Right kidney (tissue), 9 donors: ENCODE measurements at places on chromosomes 7 and 10.

GRCh38 chr7:47087866-47088265 is 494.0 kb downstream of the TNS3 start:
- no peak for DNase-seq

- peak; percentile 63 for DNase-seq
These were observed 64.6 kb downstream of the WDR37 start for GRCh38 chr10:1120801-1121211.

DNA sequence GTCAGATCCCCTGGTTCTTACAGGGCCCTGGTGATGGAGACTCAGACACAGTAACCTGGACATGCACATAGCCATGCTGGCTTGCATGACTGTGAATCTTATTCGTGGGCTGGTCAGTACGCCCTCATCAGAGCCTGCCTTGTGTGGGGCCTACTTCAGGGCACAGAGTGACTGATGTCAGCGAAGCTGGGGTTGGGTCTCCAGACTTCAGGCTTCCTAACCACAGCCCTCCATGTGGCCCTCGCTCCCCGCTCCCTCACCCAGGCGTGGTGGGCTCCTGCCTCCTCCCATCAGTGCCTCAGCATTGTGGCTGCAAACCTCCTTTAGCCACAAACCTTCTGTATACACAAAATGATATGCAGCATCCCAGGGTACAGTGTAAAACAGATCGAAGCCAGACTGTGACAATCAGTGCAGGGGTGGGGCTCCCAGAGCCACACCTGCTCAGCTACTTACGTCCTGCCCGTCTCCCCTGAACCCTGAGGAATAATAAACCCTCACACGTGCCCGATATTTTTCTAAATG is 7.1 kb upstream of the C10orf105 start:
- no peak for DNase-seq

GRCh38 chr10:126405239-126405775 is 17.0 kb upstream of the ADAM12 start:
- no peak for DNase-seq

- DNase-seq, result no peak
These were observed 4.4 kb upstream of the RBM33 start for GRCh38 chr7:155639958-155640520.

GRCh38 chr10:19862811-19863515 is 46.7 kb downstream of the PLXDC2 start:
- no peak for DNase-seq

GRCh38 chr10:107133656-107134055 is 30.9 kb downstream of the SORCS1 start:
- no peak for DNase-seq

- DNase-seq, result no peak
These were observed 15.5 kb downstream of the ZNF487 start for GRCh38 chr10:43452356-43452914.

GRCh38 chr7:7803715-7804178 is 85.3 kb upstream of the RPA3 start:
- no peak for DNase-seq

GRCh38 chr7:123871998-123872867 is 27.3 kb downstream of the HYAL4 start:
- DNase-seq, result no peak

- DNase-seq, result no peak
These were observed 120.6 kb downstream of the NEBL start for GRCh38 chr10:20776384-20777118.

DNA sequence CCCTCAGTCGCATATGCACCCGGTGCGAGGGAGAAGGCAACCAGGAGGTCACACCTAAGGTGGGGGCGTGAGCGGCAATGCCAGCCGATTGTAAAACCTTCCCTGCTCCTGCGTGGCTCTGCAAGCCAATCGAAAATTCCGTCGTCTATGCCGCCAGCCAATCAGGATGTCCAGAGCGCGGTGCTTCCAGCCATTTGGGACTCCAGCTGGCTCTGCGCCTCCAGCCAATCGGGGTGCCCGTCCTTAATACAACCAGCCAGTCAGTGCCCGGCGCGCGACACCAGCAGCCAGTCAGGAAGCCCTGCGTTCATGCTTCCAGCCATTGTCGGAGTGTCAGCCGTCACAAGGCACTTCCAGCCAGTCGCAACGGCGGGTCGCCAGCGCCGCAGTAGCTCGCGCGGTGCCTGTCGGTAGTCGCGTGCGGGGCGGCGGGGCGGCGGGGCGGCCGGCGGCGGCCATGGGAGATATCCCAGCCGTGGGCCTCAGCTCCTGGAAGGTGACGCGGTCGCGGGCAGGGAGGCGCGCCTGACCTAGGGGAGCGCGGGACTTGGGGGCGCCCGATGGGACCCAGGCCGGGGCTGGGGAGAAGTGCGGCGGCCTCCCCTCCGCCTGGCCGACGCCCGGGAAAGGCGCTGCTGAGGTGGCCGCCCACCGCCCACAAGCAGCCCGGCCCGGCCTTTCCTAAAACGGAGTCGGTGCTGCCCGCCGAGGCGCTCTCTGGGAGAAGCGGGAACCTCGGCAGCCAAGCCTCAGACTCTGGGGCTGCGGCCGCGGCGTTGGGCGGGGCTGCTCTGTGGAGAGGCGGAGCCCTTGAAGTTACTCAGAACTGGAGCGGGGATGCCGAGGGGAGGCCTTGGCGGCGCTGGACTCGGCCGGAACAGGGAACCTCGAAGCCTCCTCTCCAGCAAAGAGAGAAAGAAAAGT is at the start of gene AKR1E2:
AKR1E2 (plus strand) TSS at position 340 of the 924 bp plus-strand sequence; CDS start at position 458, 118 bp downstream.
- peak; percentile 89 for DNase-seq

DNA sequence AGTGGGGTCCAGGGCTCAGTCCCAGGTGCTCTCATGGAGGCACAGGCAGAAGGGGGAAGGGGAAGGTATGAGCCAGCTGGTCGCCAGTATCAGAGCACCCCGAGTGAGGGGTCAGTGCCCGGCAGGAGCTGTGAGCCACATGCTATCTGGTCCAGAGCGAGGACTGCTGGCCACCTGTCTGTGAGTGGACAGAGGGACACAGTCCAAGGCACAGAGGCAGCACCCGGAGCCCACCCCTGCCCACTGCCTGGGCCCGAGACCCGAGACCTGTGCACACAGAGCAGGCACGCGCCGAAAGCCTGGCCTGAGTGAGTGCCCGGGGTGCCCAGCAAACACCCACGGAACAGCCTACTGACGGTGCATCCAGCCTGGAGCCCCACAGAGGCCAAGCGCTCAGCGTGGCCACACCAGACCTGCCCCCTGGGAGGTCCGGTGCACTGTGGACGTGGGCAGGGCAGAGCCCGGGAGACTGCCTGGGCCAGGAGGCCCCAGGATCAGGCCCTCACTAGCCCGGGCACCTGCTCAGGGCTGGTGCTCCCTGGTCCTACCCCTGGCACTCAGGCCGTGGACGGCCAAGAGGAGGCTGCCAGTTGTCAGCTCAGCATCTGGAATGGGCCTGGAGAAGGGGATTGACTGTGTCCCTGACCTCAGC is 29.4 kb downstream of the ADGRA1 start:
- DNase-seq, result no peak

DNA sequence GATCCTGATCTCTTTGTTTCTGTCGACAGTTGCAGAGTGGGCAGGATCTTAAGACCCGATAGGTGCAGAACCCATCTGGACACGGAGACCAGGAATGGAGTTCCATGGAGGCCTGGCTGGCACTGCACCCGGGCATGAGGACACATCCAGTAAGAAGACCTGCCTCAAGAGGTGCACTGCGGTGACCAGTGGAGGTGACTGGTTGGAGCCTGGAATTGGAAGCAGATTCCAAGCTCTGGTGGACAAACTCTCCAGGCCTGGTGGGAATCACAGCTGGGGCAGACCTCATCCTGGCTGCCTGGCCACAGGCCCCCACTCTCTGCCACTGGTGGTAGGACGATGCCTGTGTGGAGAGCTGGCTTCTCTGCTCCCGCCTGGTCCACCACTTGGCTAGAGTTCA is 31.0 kb downstream of the ZNF775 start:
- no peak for DNase-seq

DNA sequence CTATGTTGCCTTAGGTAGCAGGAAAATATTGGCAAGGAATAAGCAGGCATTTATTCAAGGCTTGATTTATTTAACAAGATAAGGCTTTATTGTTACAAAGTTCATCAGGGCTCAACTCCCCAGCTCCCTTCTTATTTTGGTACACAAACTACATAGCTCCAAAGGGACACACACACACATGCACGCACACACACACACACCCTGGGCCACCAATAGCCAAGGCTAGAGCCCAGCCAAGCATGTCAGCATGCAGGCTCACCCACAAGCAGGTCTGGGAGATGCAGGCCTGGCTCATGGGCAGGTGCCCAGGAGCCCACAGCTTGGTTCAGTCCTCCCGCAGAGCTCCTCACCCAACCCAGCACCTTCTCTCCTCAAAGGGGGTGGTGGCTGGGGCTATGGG is 23.4 kb downstream of the LEP start:
- DNase-seq, result no peak

DNA sequence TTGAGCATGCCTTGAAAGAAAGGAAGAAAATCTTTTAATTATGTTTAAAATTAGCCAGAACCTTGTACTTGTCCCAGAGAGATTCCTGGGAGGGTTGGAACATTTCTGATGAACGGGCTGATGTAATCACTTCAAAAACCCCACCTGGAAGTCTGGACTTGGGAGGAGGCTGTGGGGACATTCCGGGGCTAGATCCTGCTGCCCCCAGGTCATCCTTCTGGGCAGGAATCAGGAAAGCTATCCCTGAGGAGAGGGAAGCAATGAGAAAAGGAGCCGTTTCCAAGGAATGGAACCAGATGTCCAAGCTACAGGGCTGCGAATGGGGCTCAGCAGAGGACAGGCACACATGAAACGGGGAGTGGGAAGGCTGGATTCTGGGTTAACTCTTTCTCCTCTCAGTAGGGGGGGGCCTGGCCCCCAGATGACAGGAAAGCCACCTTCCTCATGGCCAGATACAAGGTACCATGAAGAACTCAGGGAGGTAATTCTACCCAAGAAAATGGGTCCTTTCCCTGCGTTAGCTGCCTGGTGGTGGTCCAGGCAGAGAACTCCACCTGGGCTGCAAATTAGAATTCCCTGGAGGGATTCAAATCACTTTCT is 280.1 kb downstream of the TCF7L2 start:
- DNase-seq, result no peak

DNA sequence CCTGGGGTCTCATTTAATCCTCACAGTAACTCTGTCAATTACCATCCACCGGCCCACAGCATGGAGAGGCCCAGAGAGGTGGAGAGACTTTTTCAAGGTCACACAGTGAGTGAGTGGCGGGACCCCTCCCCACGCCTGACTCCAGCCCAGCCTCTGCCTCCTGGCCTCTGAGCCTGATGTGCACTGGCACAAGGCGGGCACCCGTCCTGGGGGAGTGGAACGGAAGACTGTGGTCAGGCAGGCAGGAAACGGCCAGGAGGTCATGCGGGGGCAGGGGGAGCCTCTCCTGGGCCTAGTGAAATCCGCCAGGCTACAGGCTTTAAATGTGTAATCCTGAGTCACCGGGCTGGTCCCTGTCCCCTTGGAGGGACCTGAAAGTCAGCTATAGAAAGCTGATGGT is 32.2 kb downstream of the ZCCHC24 start:
- DNase-seq, result no peak

DNA sequence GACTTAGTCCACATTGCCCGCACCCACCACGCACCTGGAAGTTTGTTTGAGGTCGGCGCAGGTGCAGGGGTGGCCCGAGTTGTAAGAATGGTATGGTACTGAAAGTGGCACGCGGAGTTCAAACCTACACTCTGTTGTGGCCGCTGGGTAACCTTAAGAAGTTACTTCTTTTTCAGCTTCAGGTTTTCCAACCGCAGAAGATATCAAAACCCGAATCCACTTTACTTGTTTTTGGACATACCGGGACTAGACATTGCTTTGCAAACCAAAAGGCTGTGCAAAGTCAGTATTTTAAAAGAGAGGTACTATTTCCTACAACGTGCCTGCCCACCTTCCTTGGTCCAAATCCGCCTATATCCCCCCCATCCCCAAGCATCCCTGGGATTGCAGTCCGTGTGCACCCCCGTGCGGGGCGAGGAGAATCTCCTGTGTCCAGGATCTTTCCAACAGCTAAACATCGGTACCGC is 1.0 kb downstream of the IGFBP3 start:
- DNase-seq, result no peak

GRCh38 chr7:116583653-116584052 is 58.8 kb downstream of the CAV1 start:
- DNase-seq, result no peak

GRCh38 chr10:361203-362081 is 226.2 kb downstream of the ZMYND11 start:
- DNase-seq, result peak; percentile 45

DNA sequence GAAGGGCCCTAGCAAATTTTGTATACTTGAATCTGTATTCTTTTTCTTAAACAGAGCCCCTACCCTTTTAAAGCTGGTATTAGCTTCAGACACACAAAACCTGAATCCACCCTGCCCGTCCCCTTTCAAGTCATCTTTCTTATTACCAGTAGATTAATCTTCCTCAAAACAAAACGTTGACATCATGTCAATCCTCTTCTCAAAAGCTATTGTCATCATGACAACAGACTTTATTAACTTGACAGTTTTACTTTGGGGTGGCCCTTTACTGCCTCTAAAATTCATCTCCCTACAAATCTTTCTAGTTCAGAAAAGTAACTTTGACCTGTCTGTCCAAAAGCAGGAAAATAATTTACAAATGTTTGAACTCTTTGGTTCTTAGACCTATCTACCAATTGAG is 21.5 kb upstream of the IFRD1 start:
- no peak for DNase-seq

DNA sequence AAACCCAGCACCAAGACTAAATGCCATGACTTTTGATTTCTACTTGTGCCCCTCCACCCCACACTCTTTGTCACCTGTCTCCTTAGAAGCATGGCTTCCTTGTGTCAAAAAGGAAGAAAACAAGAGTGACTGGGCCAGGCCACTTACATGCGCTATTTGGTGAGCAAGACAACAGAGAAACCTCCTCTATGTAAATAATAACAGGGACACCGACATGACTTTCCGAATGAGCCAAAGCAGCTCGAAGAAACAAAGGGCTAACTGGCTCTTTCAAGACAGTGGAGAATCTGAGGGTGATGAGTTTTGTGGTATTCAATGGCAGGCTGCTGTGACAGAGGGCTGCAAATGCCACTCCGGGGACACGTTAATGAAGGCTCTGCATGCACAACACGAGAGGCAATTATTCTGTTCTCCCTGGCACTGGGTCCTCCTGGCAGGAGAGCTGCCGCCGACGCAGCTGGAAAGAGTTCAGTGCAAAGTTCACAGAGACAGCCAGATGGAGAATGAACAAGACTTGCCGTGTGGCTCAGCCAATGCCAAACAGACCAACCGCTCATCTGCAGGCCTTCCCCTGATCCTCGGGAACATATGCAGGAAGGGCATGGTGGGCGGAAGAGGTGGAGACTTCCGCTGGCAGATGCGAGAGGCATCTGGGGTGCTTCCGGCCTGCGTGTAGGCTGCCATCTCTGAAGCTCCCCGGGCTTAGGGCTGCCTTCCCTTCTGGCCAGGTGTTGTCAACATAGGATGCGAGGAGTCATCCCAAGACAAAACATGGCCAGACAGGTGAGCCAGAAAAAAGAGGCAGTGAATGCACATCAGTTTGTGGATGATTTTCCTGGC is 59.1 kb upstream of the SMNDC1 start:
- DNase-seq, result no peak

GRCh38 chr7:122887848-122888247 is 1.6 kb upstream of the CADPS2 start:
- DNase-seq, result no peak
